Osteoblast (primary cell): ENCODE measurements at places on chromosomes 7 and 10.

DNA sequence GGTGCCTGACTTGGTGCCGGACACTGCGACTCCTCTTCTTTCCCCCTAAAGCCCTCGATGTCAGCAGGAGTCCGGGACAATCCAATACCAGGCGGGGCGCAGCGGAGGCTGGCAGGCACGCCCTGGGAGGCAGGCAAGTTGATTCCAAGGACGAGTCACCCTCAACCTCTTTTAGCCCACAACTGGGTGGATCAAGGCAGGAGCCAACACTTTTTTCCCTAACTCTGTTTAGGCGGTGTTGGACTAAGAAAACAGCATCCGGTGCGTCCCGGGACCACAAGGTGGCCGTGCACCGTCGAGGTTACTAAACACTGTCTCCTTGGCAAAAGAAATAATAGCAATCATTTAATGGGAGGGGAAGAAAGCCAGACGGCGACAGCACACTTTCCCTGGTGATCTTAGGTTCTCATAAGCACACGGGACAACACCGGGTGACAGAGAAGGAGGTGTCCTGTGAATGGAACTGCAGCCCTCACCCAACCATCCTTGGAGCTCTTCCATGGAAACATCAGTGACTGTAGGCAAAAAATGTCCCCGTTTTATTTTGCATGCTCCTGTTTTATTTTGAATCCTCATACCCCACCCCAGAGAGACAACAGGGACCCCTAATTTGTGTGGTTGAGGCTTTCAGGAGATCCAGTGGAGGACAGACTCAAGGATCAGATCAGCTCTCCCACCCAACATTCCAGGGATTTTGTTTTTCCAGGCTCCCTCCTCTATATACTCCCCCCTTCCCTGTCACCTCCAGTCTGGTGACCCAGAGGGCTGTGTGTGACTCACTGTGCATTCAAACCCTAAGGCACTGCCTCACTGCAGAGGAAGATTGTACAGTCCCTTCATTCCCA is 1.3 kb upstream of the CALCR start:
- no peak for DNase-seq

DNA sequence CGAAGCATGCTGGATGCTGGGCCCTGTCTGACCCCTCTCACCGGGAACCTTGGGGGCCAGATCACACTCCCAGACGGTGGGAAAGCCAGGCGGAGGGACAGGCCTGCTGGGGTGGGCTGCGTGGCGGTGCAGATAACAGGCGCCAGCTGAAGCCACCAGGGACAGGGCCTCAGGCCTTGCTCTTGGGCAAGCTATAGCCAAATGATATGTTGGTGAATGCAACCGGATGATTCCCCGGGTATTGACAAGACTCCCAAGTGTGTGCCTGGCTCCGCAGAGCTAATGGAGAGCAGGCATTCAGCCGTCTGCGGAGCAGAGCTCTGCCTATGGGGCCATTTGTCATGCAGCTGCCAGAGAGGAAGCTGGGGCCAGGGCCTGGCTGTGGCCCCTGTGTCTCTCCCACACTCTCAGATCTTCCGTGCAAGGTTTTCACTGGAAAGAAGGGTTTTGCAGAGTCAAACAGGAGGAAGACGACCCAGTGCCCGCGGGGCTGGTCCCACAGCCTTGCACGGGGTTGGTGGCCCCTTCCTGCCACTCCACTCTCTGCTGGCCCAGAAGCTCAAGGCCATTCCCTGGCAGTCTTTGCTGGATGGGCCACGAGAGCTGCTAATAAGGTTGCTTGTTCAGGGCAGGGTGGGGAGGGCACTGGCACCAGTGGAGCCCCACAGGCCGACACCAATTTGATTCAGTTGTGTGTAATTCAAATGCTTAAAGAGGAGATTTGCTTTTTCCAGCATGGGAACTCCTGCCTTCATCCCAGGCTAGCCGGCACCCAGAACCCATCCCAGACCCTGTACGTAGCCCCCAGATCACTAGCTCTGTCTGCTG is 91.8 kb downstream of the PRKAG2 start:
- DNase-seq = peak; percentile 47

DNA sequence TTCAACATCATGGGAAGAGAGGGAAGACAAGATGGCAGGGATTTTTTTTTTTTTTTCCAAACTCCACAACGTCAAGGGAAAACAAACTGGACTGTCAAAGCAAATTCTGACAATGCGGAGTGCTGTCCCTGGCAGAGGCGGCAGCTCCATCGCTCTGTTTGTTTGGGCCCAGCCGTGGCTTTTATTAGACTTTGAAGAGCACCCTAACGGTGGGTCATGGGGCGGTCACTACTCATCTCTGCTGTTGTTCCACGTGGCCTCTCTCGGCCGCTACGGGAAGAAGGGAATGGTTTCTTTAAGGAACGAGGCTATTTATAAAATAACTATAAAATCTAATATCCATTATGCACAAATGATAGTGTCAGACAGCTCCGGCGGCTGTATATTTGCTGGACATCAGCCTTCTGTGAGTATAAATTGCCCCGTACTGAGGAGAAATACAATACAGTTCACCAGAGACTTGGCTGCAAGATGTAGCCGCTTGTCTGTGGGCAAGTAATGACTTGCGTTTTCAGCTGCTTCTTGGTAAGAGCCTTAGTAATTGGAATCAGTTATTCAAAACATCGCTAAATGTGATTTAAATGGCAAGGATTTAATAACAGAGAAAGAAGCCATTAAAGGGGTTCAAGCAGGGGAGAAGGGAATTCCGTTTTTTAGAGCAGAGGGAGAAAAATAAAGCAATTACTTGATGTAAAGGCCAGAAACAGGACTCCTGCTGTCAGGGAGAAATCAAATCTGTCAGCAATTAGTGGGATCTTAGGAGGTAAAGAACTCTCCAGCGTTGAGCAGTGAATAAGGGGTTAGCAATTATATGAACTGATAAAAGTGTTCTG is 61.7 kb upstream of the RAB11FIP2 start:
- no peak for DNase-seq

DNA sequence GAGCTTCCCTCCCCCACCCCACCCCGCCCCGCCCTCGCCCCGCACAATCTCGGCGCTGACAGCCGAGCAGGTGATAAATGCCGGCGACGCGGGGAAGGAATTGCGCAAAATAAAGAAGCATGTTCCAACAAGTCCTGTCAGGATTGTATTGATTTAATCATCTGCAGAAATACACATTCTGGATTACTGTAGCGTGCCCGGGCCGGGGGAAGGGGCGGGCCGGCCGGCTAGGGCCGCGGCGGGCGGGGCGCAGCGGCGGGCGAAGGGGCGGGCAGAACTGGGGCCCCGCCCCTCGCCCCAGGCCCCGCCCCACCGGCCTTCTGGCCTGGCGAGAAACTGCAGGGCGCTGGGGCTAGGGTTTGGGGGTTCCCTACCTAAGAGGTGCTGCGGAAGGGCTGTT is 88.9 kb upstream of the PAX2 start:
- DNase-seq = peak; percentile 90

- DNase-seq = peak; percentile 93
Observed at GRCh38 chr7:23261843-23262452, 15.4 kb downstream of the GPNMB start.

GRCh38 chr7:26618449-26618848 is 245.9 kb downstream of the SKAP2 start:
- no peak for DNase-seq

- DNase-seq = peak; percentile 85
Observed at GRCh38 chr7:149822353-149822943, 15.7 kb upstream of the ZNF862 start.

GRCh38 chr7:69747144-69747543 is 148.9 kb downstream of the AUTS2 start:
- no peak for DNase-seq

GRCh38 chr10:514137-514671 is 175.3 kb downstream of the DIP2C start:
- no peak for DNase-seq

DNA sequence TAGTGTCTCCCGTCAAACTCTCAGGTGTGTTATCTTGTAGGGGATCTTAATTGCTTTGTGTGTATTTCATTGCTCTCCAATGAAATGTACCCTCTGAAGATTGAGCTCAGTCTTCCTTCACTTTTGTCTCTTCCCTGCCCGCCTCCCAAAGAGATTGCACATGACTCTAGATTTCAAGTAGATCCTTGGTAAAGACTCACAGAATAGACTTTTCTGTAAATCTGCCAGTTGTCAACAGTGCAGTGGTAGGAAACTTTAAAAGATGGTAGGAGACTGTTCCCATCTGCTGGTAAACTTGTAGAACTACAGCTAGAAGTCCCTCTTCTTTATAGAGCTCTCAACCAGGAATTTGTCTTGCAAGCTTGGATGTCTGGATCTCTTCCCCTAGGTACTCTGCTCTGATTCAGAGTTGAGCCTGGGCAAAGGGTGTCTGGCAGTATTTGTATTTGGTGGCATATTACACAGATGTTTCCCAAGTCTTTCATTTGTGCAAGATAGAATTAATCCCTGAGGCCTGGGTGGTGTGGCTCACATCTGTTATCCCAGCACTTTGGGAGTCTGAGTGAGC is 9.6 kb downstream of the CCL26 start:
- DNase-seq = peak; percentile 93

- no peak for DNase-seq
Observed at GRCh38 chr7:54426406-54426805, 115.8 kb upstream of the VSTM2A start.

- DNase-seq = no peak
Observed at GRCh38 chr7:45407730-45408408, 166.3 kb upstream of the ADCY1 start.

- DNase-seq = no peak
Observed at GRCh38 chr10:99456207-99456930, 25.9 kb upstream of the GOT1 start.

DNA sequence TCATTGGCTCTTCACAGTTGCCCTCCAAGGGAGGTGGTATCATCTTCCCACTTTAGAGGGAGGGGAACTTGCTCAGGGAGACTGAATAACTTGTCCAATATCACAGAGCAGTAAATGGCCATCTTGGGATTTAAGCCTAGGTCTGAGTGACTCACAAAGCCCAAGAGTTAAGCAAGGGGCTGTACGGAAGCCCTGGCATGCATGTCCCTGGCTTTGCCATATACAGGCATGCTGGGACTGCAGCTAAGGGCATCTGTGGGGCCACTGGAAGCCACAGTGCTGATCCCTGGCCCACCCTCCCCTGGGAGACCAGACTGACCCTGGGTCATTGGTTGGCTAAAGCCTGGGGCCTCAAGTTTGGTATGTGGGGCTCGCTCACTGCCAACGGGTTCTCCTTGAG is 3.1 kb downstream of the VSIR start:
- peak; percentile 89 for DNase-seq

DNA sequence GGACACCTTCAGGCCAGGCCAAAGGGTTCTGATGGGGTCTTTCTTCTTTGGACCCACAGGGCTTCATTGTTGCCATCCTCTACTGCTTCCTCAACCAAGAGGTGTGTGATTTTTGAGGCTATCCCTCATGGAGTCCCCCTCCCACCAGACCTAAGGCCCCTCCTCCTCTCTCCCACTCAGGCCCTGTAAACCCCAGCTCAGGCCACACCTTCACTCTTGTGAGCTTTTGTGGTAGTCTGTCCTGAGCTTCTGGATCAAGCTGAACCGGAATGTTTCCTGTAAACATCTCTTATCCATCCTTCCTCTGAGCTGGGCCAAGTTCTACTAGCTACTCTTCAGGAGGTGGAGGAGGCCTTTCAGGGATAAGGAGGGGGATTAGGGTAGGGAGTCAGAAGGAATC is 13.5 kb downstream of the GHRHR start:
- no peak for DNase-seq

DNA sequence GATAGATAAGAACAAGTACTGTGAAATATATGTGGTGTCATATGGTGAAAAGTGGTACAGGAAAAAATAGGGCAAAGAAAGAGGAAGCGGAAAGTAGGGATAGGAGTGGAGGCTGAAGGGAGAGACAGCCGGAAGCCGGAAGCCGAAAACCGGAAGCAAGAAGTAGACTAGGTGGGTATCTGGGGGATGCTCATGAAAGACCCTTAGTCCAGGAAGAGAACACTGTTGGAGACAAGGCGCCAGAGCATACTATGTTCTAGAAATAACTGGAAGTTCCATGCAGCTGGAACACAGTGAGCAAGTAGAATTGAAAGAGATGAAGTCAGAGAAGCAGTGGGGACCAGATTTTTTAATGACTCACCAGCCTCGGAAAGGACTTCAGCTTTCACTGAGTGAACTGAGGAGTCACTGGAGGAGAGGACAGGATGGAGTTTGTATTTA is 22.5 kb downstream of the ST8SIA6 start:
- DNase-seq = peak; percentile 62

- no peak for DNase-seq
Observed at GRCh38 chr7:99792967-99793366, 9.0 kb upstream of the CYP3A4 start.

GRCh38 chr10:1183701-1184100 is 127.5 kb downstream of the WDR37 start:
- no peak for DNase-seq

DNA sequence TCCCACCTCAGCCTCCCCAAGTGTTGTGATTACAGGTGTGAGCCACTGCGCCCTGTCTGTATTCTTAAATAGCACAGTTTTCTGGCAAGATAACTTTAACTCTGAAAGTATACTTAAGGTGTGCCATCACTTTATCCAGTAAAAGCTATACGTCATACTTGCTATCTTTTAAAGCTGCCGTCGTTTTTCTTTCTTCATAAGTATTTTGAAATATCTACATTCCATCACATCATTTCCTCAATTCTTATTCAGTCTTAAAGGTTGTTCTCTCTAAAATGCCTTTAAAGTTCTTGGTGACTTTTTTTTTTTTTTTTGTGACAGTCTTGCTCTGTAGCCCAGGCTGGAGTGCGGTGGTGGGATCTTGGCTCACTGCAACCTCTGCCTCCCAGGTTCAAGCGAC is 34.7 kb downstream of the PTPN12 start:
- DNase-seq = no peak

- no peak for DNase-seq
Observed at GRCh38 chr10:11586170-11586569, 25.3 kb downstream of the USP6NL start.

DNA sequence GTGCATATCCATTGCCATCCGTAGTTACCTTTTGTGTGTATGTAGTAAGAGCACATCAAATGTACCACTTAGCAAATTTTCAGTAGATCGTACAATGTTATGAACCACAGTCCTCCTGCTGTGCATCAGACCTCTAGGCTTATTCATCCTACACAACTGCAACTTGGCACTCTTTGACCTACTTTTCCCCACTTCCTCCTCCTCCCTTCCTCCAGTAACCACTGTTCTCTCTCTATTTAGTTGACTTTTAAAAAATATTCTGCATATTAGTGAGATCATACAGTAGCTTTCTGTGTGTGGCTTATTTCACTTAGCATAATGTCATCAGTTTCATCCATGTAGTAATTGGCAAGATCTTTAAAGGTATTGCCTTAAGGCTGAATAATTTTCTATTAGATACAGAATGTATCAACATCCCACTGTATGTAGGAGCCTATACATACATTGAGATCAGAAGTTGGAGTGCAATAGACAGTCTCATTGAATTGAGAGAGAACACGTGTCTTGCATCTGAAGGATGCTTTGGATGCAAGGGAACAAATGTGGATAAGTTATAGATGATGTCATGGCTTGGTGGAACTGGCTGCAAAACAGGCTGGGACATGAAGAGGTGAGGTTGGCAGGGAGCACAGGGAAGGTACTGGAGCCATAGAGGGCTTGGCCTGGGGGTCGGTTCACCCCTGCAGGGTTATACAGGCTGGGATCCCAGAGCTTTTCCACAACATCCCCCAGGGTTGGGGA is 83.0 kb upstream of the FAM180A start:
- no peak for DNase-seq

GRCh38 chr10:79052291-79053080 is 16.3 kb upstream of the ZMIZ1 start:
- DNase-seq = peak; percentile 90
